T-cell (primary cell): ENCODE measurements at places on chromosomes 3 and 15. TPM values are rescaled to one million over a fixed set of nuclear protein-coding genes. Genes with fewer than 3 reads are reported as not detected.

DNA sequence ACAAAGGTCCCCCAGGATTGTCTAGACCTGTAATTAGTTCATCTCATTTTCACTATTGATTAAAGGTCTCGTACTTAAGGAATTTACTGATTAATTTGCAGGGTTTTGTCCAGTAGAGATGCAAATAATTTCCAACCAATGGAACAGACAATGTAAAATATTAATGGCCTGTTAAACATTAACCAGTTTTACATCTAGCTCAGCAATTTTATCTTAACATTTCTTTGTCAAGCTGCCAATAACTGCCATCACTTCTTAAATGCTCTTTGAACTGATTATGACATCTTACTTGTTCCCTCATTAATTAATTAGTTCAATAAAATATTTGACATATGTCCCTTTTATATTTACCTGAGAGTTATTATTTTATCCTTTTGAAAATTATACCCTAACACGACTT lies 9.4 kb upstream of the STRIT1 start:
- no peak for DNase-seq

- no peak for DNase-seq
These were observed 79.8 kb downstream of the PLCH1 start for GRCh38 chr3:155664925-155665695.

- DNase-seq: no peak
These were observed 88.8 kb downstream of the EPHB1 start for GRCh38 chr3:134883697-134884385.

GRCh38 chr15:84988909-84989644 lies 7.4 kb downstream of the PDE8A start:
- DNase-seq: no peak

- DNase-seq: no peak
These were observed 90.4 kb downstream of the NAALADL2 start for GRCh38 chr3:174949523-174949922.

DNA sequence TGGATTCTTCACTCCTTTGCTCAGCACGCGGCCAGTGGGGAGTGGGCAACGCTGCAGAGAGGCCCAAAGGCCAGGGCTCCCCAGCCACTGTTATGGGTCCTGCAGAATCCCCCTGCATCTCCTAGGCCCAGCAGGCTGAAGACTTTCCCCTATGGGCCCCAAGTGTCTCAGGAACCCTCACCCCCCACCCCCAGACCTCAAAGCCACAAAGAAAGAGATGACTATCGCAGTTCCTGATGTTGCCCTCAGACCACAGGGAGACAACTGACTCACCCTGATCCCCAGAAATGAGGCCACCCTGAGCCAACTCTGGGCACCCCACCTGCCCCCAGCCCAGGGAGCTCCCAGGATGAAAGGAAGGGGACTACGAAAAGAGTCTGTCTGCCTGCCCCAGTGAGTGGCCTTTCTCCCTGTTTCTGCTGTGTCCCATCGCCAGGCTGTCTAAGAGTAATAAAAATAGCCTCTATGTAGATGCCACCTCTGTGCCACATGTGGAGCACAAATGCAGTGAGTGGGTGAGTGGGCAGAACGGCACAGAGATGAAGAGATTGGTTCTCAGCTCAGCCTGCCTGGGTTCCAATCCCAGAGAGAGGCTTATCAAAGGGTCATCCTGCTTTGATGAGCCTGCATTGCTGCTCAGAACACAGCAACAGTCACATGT lies 283.0 kb downstream of the UACA start:
- no peak for DNase-seq

DNA sequence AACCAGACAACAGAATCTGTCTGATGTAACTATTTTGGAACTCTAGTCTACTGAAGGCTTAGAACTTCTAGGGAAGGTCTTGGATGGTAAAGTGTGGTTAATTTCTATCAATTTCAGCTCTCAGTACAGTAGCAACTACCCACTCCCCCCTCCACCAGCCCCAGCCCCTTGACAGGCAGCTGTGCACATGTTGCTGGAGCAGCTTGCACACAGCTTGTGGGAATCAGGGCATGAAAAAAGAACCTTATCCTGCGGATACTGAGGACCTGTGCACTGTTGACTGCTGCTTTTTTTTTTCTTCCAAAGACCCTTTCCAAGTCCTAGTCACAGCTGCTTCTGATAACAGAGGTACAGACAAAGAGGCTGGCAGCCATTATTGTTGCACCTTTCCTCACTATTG lies 81.5 kb upstream of the UBP1 start:
- no peak for DNase-seq

- DNase-seq: no peak
These were observed 189.4 kb downstream of the PTPRG start for GRCh38 chr3:61750766-61751165.

DNA sequence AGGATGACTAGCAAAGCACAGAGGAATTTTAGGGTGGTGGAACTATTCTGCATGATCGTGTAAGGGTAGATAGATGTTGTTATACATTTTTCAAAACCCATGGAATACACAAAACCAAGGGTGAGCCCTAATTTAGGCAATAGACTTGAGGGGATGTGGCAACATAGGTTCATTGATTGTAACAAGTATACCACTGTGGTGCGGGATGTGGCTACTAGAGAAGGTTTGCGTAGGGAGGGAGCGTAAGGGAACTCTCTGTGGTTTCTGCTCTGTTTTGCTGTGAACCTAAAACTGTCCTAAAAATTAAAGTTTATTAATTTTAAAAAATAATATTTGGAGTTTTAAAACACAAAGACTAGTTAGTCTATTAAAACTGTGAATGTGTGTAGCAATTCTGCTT lies 202.8 kb downstream of the PLCL2 start:
- DNase-seq: peak; percentile 2

GRCh38 chr15:53880357-53880756 lies 97.9 kb upstream of the UNC13C start:
- DNase-seq: no peak

GRCh38 chr3:127141921-127142730 lies 50.8 kb upstream of the PRR23E start:
- DNase-seq: no peak

DNA sequence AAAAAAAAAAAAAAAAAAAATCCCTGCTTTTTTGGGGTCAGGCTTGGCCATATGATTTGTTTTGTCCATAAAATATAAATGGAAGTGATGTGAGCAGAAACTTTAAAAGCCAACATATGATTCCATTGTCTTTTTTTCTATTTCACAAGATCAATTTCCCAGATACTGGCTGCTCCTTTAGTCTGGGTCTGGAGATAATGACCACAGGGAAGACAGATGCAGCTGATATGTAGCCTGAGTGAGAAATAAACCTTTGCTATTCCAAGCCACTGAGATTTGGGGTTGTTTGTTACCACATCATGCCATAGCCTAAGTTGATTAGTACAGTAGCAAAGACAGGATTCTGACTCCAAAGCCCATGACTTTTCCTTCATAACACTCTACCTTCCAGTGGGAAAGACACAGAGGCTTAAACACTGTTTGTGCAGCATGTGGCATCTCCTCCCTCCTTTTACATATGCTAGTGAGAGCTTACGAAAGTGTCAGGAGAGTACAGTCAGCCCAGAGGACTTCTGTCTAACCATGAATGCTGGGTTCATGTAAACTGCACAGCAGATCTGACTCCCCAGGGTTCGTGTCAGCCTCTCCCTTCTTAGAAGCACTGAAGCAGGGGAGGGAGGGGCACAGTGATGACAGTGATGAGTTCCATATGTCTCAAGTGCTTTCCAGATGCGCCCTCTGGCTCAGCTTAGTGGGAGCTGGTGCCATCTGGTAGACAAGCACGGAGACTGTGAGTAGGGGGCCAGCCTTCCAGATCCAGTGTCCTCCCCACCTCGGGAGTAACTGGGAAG lies 36.7 kb upstream of the SLC7A14 start:
- DNase-seq: no peak

DNA sequence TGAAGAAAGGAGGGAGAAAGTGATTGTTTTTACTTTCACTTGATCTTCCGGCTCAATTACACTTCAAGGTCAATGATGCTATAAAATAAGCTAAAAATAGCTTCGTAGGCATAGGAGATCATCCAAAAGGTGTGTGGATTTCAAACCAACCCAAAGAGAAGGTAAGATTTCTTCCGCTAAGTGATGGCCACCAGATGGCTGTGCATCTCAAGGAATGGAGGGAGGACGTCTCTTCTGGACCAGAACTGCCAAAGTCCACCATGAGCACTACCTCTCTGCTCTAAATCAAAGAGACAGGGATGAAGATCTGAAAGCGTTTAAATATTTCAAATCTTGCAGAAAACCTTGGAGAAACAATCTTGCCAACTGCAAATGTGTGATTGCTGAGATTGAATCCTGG lies 199.1 kb upstream of the ZPLD1 start:
- DNase-seq: peak; percentile 7

PRTG gene
- total RNA-seq: 0.16 TPM

NEK11 gene
- total RNA-seq: 6.5 TPM

GOLGA8M gene
- 2.2 TPM for total RNA-seq
